NCI-H446 treated with DMSO at 0.1 percent for 48 hours (cell line): ENCODE measurements at places on chromosomes 1 and 21.

DNA sequence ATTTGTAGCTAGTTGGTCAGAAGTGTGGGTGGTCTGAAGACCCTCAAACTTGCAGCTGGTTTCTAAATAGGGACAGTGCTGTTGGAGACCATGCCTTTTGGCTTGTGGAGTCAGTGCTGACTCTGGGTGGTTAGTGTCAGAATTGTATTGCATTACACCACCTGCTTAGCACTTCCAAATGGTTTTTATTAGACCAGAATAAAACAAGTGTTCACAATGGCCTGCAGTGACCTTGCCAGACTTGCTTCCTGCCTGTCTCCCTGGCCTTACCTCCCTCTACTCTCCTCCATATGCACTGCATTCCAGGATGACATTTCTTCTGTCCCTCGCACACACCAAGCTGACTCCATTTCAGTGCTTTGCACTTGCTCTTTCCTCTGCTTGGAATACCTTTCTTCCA is 72.7 kb upstream of the CNIH3 start:
- no peak for DNase-seq

- no peak for DNase-seq
Observed at GRCh38 chr1:145983206-145983675, 13.1 kb downstream of the TXNIP start.

DNA sequence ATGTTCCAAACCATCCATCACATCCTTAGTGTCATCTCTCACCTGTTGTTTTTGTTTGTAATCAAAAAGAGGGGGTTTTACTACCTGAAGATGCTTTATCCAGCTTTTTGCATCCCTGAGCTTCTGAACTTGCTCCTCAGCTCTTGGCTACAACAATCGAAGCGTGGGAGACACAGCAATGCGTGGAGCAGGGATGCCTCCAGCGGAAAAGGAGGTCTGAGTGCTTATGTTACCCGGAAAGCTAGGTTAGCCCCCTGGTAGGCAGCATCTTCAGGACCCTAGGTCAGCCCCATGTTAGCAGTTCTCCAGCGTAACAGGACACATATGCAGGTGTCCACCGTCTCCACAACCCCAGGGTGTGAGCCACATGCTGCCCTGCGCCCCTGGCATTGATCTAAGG is 141.5 kb downstream of the RRAGC start:
- no peak for DNase-seq

- DNase-seq: no peak
Observed at GRCh38 chr1:25037174-25038074, 107.3 kb upstream of the RUNX3 start.
